ENCODE measurements at places on chromosomes 1 and 21.

- DNase-seq: peak; percentile 55
Observed at GRCh38 chr1:167629681-167630567, at the start of gene RCSD1. RCSD1 (plus strand) TSS chr1:167630232; CDS start chr1:167630424, 192 bp downstream.

GRCh38 chr1:115251856-115252255, 86.2 kb downstream of the NGF start:
- DNase-seq: no peak

GRCh38 chr1:56864430-56864829, 9.8 kb downstream of the C8A start:
- DNase-seq: no peak

- DNase-seq: no peak
Observed at GRCh38 chr1:54607821-54608565, 15.3 kb downstream of the FAM151A start.

DNA sequence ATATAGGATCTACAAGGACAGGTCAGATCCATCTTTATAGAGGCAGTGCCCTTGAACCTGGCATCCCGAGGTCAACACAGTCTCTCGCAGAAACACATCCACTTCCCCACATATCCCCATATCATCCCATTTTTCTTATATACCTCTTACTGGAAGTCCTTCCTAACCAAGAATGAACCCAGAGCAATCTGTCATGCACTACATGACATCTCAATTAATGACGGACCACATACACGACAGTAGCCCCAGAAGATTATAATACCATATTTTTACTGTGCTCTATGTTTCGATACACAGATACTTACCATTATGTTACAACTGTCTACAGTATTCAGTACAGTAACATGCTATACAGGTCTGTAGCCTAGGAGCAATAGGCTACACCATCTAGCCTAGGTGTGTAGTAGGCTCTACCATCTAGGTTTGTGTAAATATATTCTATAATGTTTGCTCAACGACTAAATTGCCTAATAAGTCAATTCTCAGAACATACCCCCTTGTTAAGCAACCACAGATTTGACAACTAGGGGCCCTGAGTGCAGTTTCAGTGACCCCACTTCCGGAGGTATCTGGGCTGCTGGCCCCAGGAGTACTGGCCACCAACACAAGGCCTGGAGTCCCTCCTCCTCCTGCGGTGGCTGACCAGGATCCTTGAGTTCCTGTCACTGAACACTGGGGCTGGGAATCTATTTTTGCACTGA, 28.1 kb downstream of the PTPN14 start:
- no peak for DNase-seq

DNA sequence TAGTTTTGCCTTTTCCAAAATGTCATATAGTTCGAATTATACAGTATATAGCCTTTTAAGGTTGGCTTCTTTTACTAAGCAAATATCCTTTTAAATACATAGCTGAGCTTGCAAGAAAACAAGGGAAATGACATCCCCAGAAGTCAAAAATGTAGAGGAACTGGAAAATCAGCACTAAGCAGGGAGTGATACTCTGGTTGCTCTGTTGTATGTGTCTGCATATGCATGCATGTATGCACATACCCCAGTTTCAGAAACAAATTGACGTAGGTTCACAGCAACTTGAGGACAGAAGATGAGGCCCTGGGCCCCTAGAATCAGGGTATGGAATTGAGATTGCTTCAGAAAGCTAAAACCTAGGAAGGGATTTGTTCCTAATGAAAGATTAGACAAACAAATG, 75.1 kb upstream of the GNG4 start:
- no peak for DNase-seq

GRCh38 chr1:3212453-3213355, 143.7 kb downstream of the PRDM16 start:
- no peak for DNase-seq

DNA sequence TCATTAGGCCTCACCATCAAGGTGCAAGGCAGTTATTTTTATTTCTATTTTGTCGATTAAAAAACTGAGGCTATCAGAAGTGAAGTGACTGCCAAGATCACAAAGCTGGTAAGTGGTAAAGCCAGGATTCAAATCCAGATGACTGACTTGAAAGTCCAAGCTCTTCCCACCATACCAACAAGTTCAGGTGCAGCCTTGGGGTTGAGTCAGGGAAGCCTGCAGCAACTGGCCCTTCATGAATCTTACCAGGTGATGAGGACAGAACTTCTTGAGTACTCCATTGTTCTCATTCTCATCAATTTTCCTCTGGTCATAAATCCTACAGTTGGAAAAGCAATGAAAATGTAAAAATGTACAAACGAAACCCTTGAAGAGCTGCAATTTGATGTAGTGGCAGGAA, 20.2 kb downstream of the PEA15 start:
- no peak for DNase-seq

DNA sequence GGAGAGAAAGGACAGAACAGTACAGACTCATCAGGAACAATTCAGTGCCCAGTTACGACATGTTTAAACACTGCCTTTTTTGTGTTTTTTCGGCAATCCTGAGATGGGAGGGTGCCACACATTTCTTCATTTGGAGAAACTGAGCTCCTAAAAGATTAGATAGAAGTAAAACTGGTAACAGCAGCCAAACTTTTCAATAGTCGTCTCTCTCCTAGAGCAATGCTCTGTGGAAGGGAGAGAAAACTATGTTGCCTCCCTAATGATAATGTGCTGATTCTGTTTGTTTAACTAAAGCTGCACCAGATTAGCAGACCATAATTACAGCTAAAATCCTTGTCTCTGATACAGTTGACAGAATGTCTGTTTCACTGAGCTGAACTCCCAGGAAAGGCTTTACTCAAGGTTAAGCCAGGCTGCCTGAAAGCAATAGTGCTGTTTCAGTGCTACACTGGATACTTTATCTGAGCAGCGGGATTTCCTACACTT, 76.2 kb upstream of the CXADR start:
- DNase-seq: no peak

DNA sequence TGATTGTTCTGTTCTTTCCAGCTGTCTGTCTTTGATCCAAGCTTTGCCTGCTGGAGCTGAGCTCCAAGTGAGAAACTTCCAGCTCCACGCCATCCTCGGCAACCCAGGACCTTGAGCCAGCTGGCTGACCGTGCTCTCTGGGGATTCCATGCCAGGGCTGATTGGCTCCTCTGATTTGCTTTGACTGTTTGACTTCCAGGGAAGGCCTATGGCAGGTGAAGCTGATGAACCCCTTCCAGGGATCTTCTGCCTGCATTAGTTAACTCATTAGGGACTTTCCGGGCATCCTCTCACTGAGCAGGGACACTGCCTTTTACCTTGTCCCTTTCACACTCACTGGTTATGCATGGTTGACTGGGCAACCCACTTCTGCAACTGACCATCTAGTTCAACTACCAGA, 406.1 kb downstream of the RPS6KC1 start:
- no peak for DNase-seq

- DNase-seq: no peak
Observed at GRCh38 chr21:27572696-27573095, 605.8 kb upstream of the ADAMTS5 start.

GRCh38 chr1:239268941-239269340, 117.4 kb upstream of the CHRM3 start:
- DNase-seq: no peak

- no peak for DNase-seq
Observed at GRCh38 chr1:69294171-69294570, 273.6 kb upstream of the LRRC7 start.

All from stimulated activated effector memory CD8-positive, alpha-beta T cell treated with anti-CD3 and anti-CD28 coated beads, Interleukin-12 subunit alpha, Interleukin-12 subunit beta, amount 100 ng/mL, for 72 hours (primary cell).